ENCODE measurements at places on chromosomes 13 and 19.

GRCh38 chr19:5956728-5957127 is 21.2 kb downstream of the RANBP3 start:
- DNase-seq, result no peak

GRCh38 chr19:16026131-16026530 is 50.2 kb upstream of the TPM4 start:
- no peak for DNase-seq

DNA sequence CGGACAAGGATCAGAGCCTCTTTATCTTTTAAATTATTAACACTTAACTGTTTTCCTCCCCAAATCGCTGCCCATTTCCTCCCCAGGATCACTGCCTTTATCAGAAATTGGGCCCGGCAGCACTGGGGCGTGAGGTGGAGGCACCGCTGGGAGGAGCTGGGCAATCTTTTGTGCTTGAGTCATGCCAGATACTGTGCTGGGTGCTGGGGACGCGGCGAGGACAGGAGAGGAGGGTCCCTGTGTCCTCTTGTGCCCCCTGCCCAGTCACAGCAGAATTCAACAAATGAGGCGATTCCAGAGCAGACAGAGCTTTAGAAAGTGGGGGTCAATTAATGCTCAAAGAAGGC is 347.8 kb downstream of the ZNF536 start:
- no peak for DNase-seq

DNA sequence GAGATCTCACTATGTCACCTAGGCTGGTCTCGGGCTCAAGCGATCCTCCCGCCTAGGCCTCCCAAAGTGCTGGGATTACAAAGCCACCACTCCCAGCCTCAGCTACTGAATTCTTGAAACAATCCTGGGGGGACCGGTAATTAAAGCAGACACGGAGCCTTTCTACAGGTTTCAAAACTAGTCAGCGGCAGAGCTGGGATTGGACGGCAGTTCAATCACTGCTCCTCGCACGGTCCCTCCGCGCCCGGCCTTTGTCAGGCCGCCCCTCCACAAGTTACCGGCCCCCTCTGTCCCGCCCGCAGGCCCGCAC is 229 bp downstream of the BORCS8 start:
- no peak for DNase-seq

DNA sequence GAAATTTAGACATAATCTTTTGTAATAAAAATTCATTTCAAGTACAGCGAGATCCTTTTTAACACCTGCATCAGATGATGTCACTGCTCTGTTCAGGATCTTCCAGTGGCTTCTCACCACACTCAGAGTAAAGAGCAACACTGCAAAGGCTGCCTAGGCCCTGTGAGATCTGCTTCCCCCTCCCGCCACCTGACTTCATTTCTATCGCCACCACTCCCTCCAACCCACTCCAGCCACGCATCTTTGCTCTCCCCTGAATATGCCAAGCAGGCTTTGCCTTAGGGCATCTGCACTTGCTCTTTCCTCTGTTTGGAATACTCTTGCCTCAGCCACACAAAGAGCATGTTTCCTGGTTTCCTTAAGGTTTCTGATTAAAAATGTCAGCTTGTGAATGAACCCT is 58.3 kb downstream of the MBNL2 start:
- DNase-seq, result no peak

DNA sequence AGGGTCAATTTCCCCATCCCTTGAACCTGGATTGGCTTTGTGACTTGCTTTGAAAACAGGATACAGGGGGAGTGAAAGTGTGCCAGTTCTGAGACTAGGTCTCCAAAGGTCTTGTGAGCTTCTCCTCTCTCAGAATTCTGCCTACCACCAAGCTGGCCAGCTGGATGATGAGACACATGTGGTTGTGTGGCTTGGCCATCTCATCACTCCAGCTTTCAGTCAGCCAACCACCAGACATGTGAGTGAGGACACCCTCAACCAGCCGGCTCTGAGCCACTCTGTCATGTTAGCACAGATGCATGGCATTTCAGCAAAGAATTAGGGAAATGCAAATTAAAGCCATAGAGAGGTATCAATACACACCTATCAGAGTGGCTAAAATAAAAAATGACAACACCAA is 29.5 kb downstream of the ENOX1 start:
- no peak for DNase-seq

DNA sequence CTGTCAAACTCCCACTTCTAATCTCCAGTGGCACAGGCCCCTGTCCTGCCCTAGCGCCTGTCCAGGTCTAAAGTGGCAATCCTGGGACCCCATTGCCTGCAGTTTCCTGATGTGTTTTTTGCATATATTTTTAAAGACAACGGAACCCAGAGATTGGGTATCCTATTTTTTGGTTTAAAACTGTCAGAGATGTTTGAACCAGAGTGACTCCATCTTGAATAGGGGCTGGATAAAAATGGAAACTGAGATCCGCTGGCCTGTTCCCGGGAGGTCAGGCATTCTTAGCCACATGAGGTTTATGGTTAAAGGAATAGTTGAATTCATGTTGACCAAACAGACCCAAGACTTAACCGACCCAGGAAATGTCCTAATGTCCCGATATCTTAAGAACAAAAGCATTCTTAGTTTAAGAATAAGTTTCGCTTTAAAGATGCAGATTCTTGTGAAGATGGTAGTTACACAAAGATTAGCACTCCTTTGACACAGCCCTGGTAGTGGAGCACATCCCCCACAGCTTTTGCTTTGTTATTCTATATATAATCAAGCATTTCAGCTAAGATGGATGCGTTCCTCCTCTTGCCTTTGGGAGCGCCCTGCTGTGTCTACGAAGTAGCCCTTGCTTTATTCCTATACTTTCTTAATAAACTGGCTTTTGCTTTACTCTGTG is 332.1 kb downstream of the UQCRFS1 start:
- no peak for DNase-seq

DNA sequence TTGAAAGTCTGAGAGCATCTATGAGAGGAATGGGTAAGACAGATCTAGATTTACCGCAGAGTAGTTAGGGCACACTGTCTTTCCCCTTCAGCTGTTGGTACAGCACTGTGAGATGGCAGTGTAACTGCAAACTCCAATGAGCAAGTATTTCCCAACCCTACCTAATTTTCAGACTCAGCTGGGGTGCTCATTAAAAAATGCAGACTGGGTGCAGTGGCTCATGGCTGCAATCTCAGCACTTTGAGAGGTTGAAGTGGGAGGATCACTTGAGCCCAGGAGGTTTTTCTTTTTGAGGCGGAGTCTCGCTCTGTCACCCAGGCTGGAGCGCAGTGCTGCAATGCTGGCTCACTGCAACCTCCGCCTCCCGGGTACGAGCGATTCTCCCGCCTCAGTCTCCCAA is 12.6 kb downstream of the QPCTL start:
- no peak for DNase-seq

DNA sequence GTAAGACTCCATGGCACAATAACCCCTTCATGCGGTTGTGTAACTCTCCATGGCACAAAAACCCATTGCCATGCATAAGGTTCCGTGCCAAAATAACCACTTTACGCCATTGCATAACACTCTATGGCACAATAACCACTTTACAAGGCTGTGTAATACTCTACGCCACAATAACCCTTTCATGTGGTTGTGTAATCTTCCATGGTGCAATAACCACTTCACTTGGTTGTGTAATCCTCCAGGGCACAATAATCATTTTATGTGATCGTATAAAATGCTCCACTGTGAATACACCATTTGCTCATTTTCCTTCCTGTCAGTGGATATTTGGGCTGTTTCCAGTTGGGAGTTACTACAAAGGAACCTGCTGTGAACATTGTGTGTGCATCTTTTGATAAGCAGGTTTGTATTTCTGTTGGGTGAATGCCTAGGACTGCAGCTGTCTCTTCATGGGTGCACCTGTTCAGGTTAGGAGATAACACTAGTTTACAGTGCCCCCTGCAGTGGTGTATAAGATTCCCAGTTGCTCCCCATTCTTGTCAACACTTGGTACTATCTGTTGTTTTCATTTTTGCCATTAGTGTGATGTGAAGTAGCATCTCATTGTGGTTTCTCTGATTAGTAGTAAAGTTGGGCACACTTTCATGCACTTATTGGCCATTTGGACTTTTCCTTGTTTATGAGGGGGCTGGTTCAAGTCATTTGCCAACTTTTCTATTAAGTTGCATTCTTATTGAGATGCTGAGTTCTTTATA is 21.1 kb upstream of the ZSCAN18 start:
- DNase-seq, result no peak

GRCh38 chr19:45245826-45246225 is 619 bp upstream of the EXOC3L2 start:
- no peak for DNase-seq

DNA sequence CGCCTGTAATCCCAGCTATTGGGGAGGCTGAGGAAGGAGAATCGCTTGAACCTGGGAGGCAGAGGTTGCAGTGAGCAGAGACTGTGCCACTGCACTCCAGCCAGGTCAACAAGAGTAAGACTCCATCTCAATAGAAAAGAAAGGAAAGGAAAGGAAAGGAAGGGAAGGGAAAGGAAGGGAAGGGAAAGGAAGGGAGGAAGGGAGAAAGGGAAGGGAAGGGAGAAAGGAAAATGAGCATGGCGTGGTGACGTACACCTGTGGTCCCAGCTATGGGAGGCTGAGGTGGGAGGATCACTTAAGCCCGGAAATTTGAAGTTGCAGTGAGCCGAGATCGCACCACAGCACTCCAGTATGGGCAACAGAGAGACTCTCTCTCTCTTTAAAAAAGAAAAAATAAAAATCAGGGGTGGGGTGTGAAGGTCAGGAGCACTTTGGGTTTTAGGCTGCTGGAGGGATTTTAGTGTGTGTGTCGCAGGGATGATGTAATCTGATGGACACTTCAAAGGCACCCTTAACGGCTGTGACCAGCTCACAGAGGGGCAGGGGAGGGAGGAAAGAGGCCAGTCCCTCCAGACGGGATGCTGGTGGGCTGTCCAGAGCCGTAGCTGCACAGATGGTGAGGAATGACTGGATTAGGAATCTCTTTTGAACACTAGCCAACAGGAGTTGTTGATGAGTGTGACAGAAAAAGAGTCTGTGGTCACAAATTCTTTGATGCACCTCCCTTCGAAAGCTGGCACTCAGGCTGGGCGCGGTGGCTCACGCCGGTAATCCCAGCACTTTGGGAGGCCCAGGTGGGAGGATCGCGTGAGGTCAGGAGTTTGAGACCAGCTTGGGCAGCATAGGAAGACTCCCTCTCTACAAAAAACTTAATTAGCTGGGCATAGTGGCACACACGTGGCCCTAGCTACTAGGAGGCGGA is 27.6 kb downstream of the TMPRSS9 start:
- no peak for DNase-seq

GRCh38 chr19:6480848-6481415 is 655 bp downstream of the DENND1C start:
- no peak for DNase-seq

DNA sequence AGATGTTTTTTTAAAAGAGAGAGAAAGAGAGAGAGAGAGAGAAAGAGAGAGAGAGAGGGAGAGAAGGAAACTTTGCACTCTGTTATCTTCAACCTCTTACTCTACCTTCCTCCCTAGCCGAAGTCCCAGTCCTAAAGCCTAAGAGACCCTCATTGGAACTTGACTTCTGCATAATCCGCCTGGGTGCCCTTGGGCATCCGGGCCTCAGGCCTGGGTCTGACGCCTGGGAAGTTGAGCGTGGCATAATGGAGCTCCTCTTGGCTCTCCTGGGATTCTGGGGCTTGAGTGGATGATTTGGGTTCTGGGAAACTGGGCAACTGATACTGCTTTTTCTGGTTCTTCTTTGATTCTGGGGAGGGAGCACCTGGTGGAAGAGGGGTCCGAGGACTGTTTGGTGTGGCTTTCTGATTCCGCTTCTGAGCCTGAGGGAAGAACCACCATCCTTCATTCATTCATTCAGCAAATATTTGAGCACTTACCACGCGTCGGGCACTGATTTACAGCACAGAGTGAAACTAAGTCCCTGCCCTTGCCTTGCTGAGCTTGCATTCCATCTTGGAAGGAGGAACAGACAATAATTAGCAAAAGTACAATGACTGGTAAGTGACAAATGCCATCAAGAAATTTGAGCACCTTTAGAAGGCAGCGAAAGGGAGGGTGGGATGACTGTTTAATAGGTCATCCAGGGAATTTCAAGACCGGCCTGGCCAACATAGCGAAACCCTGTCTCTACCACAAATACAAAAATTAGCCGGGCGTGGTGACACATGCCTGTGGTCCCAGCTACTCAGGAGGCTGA is 6.3 kb downstream of the SIGLEC10 start:
- DNase-seq, result no peak

DNA sequence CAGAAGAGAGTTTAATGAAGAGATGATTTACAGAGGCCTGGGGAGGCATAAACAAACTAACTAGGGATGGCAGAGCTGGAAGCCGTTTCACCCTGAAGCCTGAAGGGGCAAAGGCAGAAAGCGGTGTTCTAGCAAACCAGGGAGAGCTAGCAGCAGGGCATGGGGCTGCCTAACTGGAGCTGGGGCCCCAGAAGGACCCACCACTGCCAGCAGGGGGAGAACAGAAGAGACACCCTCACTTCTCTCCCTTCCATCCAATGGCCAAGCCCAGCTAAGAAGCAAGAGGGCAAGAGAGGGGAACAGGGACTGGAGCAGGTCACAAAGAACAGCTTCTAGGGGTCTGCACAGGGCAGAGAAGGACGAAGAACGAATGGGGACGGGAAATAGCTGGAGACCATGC is 195.5 kb downstream of the KATNAL1 start:
- DNase-seq, result peak; percentile 23

- no peak for DNase-seq
Measured at GRCh38 chr13:111177081-111177711, 62.1 kb downstream of the ARHGEF7 start.

DNA sequence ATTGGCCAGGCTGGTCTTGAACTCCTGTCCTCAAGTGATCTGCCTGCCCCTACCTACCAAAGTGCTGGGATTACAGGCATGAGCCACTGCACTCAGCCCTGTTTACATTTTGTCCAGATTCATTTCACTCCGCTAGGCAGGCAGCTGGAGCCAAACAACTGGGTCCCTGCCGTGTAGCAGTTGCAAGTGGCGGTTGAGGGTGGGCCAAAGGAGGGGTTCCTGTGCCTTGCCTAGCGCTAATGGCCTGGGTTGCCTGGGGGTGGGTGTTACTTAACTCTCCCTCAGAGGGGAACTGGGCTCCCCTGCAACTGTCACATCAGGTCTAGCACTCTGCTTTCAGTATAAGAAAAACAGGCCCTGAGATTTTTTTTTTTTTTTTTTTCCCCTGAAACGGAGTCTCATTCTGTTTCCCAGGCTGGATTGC is 7.4 kb downstream of the ACP5 start:
- DNase-seq, result no peak

DNA sequence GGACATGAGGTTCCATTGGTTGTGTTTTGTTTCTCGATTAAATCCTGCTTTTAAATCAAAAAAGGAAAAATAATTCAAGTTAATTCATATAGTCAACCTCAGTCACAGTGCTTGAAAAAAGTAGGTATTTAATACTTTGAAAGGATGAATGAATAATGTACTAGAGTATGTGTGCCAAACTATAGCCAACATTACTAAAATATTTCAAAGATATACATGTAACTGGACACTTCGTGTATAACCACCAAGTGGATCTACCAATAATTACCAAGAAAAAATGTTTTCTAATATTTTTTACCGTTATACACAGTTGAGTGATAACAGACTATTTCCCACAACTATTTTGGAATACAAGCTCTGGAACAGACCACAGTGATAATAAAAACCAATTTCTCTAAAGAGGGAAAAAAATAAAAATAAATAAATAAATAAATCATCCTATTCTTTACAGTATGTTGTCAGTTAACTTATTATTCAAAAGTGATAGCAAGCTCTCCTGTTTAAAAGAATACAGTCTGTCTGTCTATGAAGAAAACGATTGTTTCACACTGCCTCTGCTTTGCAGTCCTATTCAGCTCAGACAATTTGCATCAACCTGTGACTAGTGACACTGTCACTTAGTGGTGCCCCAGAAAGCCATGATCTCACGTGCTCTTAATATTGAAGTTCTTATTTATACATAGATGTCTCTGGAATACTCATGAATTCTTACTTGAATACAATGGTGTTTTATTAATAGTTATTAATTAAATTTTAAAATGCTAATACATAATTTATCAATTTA is 58.2 kb downstream of the UBL3 start:
- no peak for DNase-seq

All from H54 (cell line).